ENCODE measurements at places on chromosomes 12 and 14.
A peak's percentile ranks its signal among the peaks of the same experiment; 100 is the strongest.

DNA sequence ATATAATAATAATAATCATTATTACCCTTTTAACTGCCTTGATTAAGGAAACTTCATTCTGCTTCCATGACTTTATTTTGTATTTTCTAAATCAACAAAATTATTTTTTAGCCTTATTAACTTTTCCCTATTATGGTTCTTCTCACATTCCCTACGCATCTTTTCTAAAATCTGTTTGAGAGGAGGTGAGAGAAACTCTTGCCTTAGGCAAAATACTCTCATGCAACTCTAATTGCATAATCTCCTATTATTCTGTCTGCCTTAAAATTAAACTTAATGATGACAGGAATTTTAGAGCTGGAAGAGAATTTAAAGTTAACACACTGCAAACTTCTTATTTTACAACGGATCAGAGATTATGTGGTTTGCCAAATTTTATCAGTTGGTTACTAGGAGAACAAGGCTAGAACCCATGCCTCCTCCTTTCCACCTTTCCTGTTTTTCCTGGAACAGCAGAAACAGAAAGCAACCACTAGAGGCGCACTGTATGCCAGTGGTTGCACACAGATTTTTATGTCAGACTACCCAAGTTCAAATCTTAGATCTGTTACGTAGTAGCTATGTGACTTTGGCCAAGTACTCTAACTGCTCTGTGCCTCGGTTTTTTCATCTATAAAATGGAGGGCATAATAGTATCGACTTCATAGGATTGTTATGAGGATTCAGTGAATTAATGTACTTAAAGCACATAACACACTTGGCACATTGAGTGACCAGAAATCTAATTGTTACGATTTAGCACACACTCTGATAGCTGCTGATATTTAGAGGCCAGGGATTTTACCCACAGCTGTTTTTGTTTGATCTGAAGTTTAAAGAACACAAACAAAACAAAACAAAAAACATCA lies 4.3 kb upstream of the BRMS1L start:
- no peak for DNase-seq

- no peak for DNase-seq
These were observed 58.0 kb downstream of the ZNF664 start for GRCh38 chr12:124031058-124031457.

DNA sequence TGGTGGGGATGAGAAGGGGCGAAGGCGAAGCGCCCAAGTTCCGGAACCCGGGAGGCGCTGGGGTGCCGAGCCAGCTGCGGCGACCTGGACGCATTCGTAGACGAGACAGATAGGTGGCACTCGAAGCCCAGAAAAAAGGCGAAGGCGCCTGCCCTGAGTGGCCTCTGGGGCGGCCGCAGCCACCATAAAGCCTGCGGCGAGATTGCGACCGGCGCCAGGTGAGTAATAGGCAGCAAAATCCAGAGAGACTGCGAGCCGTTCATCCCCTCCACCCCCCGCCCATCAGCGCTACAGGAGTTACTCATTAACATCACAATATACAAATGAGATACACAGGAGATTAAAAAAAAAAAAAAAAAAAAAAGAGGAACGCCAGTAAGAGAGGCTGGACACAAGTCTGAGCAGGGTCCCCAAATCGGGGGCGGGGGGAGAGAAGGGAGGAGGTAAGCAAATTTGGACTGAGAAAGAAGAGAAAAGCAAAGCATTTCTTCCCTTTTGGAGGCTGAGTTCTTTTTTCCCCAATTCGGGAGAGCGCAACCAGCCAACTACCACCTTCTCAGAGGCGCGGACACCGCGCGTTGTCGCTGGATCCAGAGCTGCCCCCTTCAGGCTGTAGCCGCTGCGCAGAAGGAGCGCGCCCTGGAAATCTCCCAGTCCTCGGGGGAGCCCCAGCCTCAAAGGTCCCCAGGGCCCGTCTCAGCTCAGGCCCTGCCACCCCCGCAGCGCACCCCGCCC lies 15.7 kb downstream of the TBX3 start:
- peak; percentile 63 for DNase-seq

GRCh38 chr12:121579190-121579791 lies 1.5 kb downstream of the KDM2B start:
- peak; percentile 39 for DNase-seq

- peak; percentile 71 for DNase-seq
These were observed 48.3 kb downstream of the TTLL5 start for GRCh38 chr14:75709207-75709812.

DNA sequence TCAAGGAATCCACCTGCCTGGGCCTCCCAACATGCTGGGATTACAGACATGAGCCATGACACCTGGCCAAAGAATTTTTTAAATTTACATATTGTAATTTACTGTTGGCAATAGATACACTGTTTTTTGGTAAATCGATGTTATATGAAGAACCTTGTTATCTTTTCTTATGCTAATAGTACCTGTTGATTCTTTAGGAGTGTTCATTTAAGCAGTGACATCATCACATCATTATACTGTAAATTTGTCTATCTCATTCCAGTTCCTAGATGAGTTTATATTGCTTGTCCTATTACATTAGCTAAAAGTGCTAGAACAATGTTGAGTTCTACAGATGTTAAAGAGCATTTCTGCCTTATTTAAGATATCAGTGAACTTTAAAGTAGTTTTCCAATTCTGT lies 13.0 kb upstream of the TAS2R30 start:
- DNase-seq, result no peak

DNA sequence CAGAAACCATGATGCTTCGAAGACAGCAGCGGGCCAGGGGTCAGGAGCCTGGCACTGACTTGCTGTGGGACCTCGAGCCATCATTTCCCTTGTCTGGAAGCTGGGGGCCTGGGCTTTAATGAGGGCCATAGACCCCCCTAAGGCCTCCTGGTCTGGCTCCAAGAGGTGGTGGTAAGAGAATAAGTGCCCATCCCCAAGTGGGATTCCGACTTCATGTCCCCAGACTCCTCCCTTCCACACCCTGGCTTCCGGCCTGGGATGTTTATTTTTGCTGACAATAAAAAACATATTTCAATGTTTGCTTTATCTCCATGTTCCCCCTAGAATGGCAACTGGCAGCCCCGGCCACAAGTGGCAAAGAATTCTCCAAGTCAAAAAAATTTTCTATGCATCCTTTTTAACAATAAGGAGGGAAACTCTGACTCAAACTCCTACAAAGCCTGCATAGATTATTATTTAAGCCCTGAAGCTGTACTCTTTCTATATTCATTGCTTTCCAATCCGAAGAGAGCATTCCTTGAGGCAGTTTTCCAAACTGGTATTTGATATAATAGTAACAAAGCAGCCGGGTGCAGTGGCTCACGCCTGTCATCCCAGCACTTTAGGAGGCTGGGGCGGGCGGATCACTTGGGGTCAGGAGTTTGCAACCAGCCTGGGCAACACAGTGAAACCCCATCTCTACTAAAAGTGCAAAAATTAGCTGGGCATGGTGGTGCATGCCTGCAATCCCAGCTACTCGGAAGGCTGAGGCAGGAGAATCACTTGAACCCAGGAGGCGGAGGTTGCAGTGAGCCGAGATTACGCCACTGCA lies 84.0 kb downstream of the ITPK1 start:
- DNase-seq, result no peak

DNA sequence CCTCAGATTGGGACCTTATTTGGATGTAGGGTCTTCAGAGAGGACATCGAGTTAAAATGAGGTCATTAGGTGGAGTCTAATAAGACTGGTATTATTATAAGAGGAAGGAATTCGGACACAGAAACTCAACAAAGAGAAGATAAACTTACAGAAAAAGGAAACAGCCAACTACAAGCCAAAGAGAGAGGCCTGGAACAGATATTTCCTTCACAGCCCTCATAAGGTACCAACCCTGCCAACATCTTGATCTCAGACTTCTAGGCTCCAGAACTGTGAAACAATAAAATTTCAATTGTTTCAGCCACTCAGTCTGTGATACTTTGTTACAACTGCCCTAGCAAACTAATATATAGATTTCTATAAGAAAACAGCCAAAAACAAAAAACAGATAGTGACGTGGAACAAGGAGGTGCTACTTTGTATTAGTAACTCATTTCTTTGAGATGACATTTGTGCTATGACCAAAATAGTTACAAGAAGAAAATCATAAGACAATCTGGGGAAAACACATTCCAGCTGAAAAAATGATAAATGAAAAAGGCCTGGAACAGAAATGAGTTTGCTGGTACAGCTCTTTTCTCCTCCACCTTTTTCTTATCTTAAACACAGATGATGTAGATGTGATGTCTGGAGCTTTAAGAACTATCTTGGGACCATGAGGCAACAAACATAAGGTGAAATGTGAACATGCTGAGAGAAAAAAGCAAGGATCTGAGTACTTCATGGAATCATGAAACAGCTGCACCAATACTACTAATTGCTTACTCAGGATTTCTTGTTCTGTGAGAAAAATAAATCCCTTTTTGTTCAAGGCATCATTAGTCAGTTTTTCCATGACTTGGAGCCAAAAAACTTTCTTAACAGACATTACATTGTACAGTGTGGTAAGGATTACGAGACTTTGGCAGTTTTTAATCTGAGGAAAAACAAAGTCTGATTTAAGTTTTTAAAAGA lies 243.2 kb downstream of the ANO6 start:
- no peak for DNase-seq

DNA sequence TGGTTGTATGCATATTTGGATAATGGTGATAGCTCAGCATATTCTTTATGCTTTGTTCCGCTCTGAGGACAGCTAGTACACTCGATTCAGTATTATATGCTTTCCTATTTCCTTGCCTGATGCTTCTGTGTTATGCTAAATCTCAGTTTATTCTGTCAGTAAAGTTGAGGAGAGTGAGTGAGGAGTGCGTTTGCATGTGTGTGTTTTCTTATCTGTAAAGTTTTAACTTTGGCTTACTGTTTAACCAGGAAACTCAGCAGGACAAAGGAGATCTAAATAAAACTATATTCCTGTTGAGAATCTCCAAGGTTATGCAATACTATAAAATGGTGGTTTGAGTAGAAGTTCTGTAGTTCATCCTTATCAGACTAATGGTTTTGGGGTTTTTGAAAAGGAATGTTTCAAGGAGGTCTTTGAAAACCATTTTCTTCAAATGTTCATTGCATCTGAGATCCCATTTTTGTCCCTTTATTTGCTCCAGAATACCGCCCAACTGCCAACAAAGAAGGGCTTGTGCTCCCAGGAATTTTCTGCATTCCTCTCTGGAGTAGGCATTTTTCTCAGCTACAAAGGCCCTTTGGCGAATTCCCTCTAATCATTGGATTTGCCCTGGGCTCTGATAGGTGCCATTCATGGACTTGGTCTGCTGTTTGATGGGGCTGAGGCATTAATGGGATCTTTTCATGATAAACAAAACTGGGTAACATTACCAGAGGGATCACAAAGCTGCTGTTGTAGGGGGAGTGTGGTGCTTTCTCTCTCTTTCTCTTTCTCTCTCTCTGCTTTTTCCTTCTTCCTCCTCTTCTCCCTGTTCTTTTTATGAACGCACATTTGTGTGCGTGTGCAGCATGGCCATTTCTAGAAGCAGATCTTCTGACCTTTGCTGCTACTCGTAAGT lies 71.7 kb downstream of the HMGA2 start:
- no peak for DNase-seq

GRCh38 chr12:52347016-52347415 lies 20.3 kb downstream of the KRT85 start:
- DNase-seq, result no peak

GRCh38 chr14:61585598-61586543 lies 109.4 kb upstream of the HIF1A start:
- peak; percentile 85 for DNase-seq

GRCh38 chr14:96050482-96050881 lies 11.3 kb downstream of the C14orf132 start:
- DNase-seq, result no peak

GRCh38 chr14:72679141-72679535 lies 214.8 kb downstream of the DPF3 start:
- no peak for DNase-seq

GRCh38 chr12:64675795-64676194 lies 65.5 kb downstream of the RASSF3 start:
- DNase-seq, result no peak

Data from pancreas (tissue), 10 donors.